GM04504 (cell line): ENCODE measurements at places on chromosomes 16 and 17.

DNA sequence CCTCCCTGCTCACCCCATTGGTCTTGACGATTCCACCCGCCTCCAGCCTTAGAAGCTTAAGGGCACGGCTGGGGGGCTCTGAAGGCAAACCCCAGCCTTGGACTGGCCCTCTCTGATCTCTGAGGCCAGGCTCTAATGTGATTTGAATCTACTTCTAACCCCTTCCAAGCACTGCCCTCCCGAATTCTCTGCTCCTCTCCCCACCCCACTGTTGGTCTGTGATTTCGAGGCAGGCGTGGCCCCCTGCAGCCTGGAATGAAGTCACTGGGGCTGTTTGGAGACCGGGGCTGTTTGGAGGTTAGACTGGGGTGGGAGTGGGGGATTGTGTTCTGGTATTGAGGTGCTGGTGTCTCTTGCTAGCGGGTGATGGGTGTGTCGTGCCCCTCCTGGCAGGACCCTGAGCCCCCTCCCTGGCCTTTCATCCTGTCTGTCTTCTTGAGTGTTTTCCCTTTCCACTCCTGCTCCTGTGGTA is 2.2 kb downstream of the GRB7 start:
- DNase-seq: no peak

- no peak for DNase-seq
Measured at GRCh38 chr16:17335826-17336529, 134.8 kb downstream of the XYLT1 start.

DNA sequence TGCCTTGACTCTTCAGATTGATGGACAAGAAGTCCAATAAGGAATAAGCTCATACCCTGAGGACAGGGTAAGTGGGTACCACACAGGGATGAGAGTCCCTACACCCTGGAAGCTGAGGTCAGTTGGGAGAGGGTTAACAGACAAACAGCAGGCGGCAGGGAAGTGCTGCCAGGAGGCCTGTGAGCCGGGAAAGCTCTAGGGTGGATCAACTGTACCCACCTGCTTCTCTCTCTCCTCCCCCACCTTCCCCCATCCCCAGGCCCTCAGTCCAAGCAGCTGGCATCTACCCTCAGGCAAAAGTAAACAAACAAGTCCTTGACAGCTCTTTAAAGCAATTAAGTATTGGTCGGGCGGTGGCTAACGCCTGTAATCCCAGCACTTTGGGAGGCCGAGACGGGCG is 20.7 kb upstream of the MYLK3 start:
- DNase-seq: no peak

DNA sequence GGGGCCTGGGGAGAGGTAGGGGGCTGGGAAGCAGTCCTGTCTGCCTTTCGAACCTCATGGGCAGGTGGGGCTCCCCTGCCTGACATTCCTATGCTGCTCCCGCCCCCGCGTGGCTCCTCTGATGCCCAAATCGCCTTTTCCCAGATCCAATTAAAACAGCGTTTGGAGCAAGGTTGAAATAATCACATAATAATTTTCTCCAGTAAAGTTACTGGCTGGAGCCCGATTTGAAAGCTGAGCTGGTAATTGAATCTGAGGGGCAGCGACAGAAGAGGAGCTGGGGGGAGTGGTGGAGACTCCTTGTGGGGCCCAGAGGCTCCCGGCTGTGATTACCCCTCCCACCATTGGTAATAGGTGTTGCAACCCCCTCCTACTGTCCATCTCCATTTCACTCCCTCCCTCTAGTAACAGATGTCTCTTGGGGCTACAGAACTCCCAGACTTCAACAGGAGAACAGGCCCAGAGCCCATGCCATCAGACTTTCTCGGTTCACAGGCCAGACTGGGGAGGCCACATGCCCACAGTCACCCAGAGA is 38.9 kb upstream of the C1QL1 start:
- DNase-seq: no peak

DNA sequence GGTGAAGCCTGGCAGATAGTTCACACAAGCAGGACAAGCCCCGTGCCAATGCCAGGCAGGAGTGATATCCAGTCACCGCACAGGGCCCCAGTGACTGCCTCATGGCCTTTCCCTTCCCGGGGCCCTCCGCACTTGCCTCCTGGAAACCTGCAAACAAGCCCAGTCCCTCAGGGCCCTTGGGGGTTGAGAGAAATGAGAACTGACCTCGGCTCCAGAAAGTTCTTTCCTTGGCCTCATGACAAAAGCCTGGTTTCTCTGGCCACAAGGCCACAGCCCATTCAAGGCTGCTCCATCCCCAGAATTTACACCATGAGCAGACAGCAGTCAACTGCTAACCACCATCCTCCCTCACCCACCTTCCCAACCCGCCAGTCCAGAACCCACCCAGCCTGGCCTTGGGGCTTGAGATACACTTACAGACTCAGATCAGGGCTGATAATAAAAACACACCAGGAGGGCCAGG is 77.6 kb downstream of the CCDC182 start:
- no peak for DNase-seq

DNA sequence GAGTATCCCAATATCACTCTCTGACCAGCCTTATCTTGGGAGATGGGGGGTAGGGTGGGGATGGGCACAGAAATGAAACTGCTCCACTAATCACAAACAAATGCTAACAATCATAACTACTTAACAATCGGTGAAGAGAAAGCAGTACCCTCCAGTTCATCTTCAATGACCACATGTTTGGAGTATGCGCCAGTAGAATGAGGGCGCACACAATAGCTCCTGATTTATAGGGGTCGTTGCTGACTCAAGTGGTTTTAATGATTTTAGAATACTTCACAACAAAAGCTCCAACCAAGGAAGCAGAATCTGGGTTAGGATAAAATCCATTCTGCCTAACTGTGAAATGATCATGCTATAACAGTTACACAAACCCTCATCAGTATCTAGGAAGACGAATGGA is 184.4 kb downstream of the AATF start:
- DNase-seq: peak; percentile 9

DNA sequence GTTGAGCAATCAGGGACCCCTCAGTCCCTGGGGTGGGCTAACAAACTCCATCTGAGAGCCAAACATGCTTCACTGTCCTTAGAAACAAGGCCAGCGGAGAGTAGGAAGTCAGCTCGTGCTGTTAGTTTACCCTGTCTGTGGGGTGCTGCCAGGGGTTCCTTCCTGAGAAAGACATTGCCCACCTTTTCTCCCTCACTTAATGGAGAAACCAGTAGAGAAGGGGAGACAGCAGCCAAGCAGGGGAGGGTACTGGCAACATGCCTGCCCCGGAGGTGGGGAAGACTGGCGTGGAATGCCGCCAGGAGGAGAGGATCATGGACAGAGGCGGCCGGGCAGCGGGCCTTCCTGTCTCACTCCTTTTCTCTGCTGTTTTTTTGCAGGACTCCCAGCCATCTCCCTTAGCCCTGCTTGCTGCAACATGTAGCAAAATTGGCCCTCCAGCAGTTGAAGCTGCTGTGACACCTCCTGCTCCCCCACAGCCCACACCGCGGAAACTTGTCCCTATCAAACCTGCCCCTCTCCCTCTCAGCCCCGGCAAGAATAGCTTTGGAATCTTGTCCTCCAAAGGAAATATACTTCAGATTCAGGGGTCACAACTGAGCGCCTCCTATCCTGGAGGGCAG is 19.9 kb downstream of the SP2 start:
- no peak for DNase-seq

GRCh38 chr17:69725146-69725545 is 310.6 kb downstream of the MAP2K6 start:
- no peak for DNase-seq

DNA sequence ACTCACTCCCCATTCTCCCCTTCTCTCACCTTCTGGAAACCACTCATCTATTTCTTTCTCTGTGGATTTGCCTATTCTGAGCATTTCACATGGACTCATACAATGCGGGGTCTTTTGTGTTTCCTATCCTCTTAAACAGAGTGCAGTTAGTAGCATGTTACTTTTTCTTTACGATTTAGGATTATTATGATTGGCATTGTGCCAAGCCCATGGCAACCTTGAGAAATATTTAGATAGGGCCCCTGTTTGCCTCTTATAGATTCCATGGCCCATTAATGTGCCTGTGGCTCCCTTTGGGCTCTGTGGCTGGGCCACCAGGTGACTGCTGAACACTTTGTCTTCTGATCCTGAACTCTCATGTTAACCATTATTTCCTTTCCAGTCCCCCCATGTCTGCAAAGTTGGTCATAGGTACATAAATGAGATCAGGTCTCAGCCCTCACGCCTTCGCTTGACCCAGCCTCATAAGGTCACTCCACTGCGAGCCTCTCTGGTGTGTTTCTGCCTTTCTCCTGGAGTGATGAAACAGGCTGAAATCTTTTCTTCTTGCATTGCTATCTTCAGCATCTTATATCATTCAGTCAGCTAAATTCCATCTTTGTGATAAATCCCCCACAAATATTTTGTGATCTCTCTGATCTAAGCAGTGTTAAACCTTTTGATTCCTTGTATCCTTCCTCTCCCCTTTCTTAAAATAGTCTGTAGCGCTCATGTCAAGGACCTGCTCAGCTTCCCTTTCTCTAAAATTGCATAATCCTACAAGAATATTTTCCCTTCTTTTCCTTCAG is 44.0 kb downstream of the MYH3 start:
- DNase-seq: peak; percentile 65

GRCh38 chr16:3716831-3717234 is 491 bp downstream of the TRAP1 start:
- DNase-seq: no peak

- no peak for DNase-seq
Measured at GRCh38 chr16:23113185-23113584, 36.1 kb downstream of the USP31 start.

DNA sequence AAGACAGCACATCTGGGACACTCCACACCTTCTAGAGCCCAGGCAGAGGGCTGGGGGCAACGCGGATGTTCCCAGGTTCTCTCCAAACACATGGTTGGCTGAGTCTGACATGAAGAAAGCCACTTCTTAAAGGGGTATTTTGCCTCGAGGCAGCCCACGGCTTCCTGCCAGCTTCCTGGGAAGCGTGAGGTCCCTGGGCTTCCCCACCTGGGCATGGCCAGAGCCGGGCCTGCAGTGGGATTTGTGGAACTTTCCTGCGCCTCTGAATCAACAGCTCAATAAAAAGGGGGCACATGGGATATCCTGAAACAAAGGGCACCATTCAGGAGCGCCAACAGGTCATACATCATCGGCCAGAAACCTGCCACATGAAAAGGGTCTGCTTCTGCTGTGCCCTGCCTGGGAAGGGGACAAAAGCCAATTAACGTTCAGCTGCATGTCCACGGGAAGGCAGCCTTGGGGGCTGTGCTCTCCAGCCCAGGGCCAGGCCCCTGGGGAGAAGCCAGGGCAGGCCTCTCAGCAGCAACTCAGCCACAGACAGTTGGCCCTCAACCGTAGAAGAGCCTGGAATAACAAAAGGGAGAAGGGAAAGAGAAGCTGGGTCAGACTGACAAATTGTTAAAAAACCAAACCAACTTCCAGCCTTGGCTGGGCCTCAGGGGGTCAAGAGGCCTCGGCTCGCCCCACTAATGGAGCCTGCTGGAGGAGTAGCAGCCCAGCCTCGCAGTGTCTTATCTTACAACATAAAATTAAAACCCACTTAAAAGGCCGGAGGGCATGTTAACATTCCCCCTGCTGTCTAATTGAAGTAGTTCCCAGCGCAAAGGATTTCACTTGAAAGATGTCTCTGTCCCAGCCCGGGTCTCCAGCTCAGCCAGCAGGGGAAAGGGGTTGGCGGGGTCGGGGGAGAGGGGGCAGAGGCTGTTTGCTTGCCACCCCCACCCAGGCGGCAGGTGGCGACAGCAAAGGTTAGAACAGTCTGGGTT is 34.2 kb downstream of the TBX4 start:
- DNase-seq: no peak

GRCh38 chr17:81716674-81716996 is 4.6 kb downstream of the SLC25A10 start:
- DNase-seq: no peak

- DNase-seq: no peak
Measured at GRCh38 chr16:57470711-57471110, 8.2 kb downstream of the POLR2C start.

- no peak for DNase-seq
Measured at GRCh38 chr17:6509031-6509771, 47.2 kb downstream of the PITPNM3 start.

DNA sequence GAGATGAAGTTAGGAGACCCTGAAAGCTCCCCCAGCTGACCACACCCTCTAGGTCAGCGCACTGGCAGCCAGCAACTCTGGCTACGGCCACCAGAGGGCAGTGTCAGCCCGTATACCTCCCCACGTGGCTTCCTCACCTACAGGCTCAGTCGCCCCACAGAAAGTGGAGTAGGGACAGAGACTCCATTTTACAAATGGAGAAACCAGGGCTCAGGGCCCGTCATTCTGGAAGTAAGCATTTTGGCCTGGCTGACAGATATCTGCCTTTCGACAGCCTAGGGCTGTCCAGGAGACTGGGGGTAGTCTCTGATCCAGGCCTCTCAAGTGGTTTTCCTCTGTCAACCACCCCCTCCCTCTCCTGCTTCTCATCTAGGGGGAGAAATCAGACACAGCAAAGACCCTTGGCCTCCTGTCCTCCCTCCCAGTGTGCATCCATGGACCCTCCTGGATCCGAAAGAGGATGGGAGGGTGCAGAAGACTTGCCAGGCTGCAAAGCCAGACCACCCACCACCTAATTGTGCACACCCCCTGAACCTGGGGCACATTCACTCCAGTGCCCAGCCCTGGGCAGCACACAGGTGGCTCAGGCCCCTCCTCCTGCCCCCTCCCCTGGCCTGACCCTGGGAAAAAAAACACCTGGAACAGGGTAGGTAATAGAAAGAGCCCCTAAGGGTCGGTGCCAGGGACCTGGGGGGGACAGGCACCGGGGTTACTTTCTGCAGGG is 3.8 kb upstream of the HAP1 start:
- DNase-seq: peak; percentile 39

DNA sequence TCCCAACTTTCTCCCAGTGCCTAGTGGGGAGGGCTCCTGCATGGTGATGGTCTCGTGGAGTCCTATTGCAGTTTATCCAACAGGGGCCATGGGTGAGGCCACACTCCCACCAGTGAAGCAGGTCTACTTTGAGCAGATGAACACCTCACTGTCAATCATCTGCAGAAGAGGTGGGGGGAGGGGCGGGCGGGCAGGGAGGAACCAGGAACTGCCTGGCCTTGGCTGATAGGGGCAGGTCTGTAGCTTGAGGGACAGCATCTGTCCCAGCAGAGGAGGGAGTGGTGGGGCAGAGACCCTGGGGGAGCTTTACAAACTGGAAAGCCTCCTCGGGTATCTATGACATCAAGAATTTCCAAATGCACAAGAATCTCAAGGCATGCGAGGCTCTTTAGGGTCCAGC is 58.7 kb upstream of the ZNF423 start:
- no peak for DNase-seq

GRCh38 chr17:19785854-19786253 is 37.8 kb upstream of the ALDH3A1 start:
- no peak for DNase-seq

DNA sequence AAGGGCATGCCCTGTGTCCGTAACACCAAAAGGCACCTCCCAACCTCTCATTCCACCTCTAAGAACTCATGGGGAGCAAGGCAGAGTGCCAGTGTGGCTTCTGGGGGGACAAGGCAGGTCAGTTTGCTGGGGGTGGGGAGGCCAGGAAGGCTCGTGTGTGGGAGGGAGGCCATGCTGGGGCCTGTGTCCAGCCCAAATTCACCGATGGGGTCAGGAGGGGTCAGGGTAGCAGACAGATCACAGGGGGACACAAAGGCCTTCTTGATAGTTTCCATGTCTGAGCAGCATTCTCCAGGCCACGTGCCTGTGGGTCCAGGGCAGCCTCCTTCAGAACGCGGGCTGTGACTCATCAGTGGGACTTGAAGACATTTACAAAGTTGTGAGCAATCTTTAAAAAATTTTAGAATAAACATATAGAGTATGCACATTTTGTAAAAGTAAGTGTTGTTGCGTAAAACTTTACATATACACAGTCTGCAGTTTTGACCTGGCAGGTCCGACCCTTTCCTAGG is 20.9 kb downstream of the SPACA3 start:
- DNase-seq: peak; percentile 41

- no peak for DNase-seq
Measured at GRCh38 chr17:29617481-29618271, 5.0 kb downstream of the CORO6 start.
